ENCODE measurements at places on chromosomes 7 and 10. TPM values are rescaled to one million over a fixed set of nuclear protein-coding genes. Genes with fewer than 3 reads are reported as not detected.

NME8 gene
- total RNA-seq = not detected

SUN3 gene
- not detected for total RNA-seq

LIPJ gene
- total RNA-seq = 0.12 TPM

TSPAN13 gene
- 12.7 TPM for total RNA-seq

HOXA13 gene
- not detected for total RNA-seq

SMURF1 gene
- total RNA-seq = 27.4 TPM

FKBP6 gene
- total RNA-seq = not detected

NPY4R2 gene
- not detected for total RNA-seq

ZDHHC6 gene
- 19.9 TPM for total RNA-seq

HYAL4 gene
- total RNA-seq = not detected

MYL7 gene
- not detected for total RNA-seq

PRR15 gene
- 0.92 TPM for total RNA-seq

TAS2R41 gene
- total RNA-seq = not detected

DRGX gene
- total RNA-seq = not detected
